Nephron progenitor cell (in vitro differentiated cells): ENCODE measurements at places on chromosomes 1 and 21.
A peak's percentile ranks its signal among the peaks of the same experiment; 100 is the strongest.

GRCh38 chr1:45960930-45961715 lies 157.7 kb downstream of the MAST2 start:
- no peak for DNase-seq

GRCh38 chr1:22731924-22732720 lies 21.5 kb downstream of the EPHB2 start:
- no peak for DNase-seq

- no peak for DNase-seq
Observed at GRCh38 chr1:63843884-63844283, 70.1 kb downstream of the ROR1 start.

GRCh38 chr1:180236698-180237509 lies 6.8 kb downstream of the LHX4 start:
- DNase-seq: no peak

GRCh38 chr1:19360016-19360415 lies 47.9 kb downstream of the SLC66A1 start:
- no peak for DNase-seq

GRCh38 chr1:22332795-22333499 lies 118.7 kb upstream of the ZBTB40 start:
- no peak for DNase-seq

DNA sequence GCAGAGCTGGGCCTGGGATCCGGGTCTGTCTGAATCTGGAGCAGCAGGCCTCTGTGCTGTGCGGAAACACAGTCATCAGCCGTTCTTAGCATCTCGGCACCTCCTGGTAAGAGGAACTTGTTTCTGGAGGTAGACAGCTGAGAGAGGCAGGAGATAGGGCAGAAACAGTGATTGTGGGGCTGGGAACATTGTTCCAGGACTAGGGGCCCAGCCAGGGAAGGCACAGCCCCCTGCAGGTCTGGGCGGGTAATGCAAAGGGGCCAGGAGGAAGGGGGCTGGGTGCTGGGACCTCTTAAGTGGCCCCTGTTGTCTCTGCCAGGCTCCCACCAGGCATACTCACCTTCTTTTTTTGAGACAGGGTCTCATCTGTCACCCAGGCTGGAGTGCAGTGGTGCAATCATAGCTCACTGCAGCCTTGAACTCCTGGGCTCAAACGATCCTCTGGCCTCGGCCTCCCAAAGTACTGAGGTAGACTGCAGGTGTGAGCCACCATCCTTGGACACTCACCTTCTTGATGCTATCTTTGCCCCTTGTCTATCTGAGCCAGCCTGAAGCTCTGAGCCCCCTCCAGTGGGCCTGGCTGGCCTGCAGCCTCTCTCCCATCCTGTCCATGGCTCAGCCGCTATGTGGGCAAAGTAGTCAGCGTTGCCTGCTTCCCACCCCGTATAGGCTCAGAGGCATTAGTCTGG lies 134.3 kb upstream of the ZBTB40 start:
- DNase-seq: peak; percentile 69

DNA sequence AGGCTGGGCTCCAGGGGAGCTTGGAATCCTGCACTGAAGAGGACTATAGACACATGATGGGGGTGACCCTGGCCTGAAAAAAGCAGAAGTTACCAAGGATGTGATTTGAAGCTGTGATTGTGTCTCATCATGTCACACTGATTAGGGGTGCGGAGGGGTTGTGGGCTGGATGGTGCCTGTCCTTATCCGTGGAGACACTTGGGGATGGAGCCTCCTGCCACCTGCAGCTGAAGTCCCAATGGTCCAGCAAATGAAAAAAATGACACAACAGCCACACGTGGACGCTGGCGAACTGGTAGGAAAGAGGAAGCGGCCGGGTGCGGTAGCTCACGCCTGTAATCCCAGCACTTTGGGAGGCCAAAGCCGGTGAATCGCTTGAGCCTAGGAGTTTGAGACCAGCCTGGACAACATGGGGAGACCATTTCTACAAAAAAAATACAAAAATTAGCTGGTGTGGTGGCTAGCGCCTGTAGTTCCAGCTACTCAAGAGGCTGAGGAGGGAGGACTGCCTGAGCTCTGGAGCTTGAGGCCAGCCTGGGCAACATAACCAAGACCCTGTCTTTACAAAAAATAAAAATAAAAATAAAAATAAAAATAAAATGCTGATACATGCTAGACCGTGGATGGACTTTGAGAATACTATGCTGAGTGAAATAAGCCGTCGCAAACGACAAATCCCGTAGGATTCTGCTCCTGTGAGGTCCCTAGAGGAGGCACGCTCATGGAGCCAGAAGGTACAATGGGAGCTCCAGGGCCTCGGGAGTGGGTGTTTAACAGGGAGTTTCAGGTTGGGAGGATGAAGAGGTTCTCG lies 838 bp upstream of the IBA57 start:
- DNase-seq: no peak

DNA sequence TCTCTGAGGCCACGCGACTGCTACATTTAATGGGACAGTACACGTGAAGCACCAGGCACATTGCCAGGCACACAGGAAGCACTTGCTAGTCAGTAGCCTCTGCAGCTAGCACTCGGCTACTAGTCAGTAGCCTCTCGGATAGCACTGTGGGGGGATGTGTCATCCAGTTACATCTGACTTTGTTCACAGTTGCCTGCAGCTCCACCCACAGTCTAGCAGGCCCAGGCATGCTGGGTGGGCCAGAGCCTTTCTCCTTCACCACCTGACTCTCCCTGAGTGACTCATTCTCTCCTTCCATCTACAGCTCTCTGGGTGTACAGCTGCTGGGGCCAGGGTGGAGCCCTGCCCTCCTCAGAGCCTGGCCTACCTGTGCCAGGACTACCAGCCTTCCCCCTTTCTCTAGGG lies 51.5 kb downstream of the PTPRF start:
- DNase-seq: no peak
